ENCODE measurements at places on chromosomes 5 and 9.
A peak's percentile ranks its signal among the peaks of the same experiment; 100 is the strongest.

- no peak for DNase-seq
Measured at GRCh38 chr5:170330568-170331054, 33.0 kb upstream of the LCP2 start.

DNA sequence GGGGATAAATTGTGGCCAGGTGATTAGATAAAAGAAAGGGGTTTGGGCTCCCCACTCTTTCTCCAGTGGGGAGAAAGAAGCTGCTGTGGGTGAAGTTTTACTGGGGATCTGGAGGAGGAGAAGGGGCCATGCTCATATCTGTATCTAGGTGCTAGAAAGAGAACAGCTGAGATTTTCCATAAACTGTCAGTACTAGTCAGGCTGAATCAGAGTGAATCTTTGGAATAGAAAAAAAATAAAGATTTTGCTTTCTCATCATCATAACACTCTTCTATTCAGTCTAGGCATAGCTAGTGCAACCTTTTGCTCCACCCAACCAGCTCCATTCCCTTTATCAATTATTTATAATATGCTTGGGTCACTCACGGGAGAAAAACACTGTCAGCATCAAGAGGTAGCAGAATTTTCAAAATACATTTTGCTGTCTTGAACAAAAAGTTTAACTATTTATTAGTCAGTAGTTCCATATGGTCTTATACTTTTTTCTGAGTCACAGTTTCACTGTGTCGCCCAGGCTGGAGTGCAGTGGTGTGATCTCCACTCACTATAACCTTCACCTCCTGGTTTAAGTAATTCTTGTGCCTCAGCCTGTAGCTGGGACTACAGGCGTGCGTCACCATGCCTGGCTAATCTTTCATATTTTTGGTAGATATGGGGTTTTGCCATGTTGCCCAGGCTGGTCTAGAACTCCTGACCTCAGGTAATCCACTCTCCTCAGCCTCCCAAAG is 21.3 kb upstream of the ERMP1 start:
- DNase-seq: no peak

DNA sequence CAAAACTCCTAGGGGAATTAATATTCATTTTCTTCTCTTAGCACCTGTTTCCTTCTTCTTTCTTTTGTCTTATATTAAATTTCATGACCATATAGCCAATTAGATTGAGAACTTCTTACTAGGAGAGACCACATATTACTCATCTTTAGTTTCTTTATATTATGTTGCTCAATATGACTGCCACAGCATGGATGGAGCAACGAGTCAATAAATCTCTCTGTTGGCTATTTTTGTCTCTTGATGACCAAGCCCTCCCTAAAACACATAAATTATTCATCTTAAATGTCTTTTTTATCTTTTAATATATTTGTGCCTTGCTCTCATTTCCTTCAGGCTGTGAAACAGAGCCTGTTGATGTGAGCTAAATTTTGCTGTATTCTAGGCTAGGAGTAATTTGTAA is 123.0 kb downstream of the ADAMTSL1 start:
- no peak for DNase-seq

DNA sequence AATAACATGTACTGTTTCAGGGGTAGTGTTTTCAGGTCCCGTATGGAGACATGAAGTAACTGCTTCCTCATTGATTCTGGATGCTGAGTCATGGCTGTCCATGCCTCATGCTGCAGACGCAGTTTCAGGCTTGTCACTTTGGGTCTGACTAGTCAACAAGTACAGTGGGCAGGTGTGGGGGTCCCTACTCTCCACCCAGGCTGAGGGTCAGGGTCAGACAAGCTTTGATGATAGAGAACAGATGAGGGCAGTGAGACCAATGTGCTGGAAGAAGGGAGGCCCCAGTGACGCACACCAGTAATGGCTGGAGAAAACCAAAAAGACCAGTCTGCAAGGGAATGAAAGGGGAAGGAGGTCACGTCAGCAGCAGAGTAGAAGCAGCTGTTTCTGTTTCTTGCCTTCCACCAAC is 80.0 kb upstream of the NFIL3 start:
- peak; percentile 76 for DNase-seq

DNA sequence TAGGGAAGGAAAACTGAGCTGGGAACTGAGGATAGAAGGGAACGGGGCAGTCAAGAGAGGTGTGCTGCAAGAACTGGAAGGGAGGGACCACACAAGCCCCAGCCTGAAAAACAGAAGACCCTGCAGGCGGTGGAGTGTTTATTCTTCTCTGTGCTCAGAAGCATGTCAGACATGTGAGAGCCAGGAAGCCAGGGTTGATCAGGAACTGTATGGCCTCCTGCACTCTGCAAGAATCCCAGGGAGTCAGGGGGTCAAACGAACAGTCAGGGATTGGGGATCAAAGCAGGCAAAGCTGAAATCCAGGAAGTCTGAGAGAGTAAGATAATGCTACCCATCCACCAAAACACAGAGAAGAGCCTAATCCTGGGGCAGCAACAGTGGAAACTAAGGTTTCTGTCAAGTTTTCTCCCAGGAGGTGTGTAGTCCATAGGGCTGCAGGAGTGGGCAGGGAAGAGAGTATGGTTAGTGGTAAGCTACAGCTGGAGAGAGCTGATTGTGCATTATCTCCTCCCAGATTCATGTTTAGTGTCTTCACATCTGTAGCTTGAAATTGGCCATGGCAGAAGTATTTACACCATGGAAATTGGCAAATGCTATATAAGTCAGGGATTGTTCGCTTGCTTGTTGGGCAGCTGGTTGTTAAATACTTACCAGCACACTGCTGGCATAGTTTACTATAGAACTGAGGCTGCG is 115.4 kb upstream of the SLC44A1 start:
- DNase-seq: no peak

DNA sequence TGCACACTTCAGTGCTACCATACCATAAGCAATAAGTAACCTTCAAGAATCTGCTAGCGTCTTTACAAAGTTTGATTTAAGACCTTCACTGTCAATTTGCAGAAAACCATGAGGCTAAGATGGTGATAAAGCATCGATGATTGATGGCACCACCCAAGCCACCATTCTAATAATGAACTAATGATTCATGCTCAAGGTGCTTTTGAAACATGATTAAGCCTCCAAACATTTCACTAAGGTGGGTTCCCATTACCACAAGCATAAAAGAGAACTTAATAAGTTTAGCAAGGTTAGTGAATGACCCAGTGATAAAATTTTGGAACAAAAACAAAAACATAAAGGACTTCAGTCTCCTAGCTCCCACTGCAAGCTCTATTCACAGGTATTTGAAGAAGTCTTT is 214.7 kb downstream of the FBXL17 start:
- no peak for DNase-seq

- no peak for DNase-seq
Measured at GRCh38 chr5:56291661-56292374, 58.7 kb upstream of the ANKRD55 start.

- no peak for DNase-seq
Measured at GRCh38 chr9:137025517-137025966, 2.5 kb downstream of the ABCA2 start.

- DNase-seq: no peak
Measured at GRCh38 chr5:176677209-176677939, 30.1 kb downstream of the TSPAN17 start.

- no peak for DNase-seq
Measured at GRCh38 chr5:179273441-179274145, 71.7 kb downstream of the ADAMTS2 start.

DNA sequence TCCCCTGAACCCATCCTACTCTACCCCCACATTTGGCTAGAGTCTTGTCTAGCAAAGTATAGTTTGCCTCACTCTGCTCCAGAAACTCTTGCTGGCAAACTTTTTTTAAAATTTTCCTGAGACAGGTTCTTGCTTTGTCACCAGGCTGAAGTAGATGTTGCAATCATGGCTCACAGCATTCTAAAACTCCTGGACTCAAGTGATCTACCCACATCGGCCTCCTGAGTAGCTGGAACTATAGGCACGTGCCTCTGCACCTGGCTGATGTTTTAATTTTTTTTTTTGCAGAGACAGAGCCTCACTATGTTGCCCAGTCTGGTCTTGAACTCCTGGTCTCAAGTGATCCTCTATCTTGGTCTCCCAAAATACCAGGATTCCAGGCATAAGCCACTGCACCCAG is 175.8 kb upstream of the FBXL17 start:
- DNase-seq: no peak

- no peak for DNase-seq
Measured at GRCh38 chr5:10503321-10503720, 60.5 kb upstream of the ANKRD33B start.

GRCh38 chr5:172364773-172365172 is 81.2 kb upstream of the UBTD2 start:
- peak; percentile 50 for DNase-seq

- no peak for DNase-seq
Measured at GRCh38 chr5:16841416-16841815, 94.7 kb downstream of the MYO10 start.

GRCh38 chr5:57335092-57335660 is 147.4 kb downstream of the ACTBL2 start:
- DNase-seq: no peak

DNA sequence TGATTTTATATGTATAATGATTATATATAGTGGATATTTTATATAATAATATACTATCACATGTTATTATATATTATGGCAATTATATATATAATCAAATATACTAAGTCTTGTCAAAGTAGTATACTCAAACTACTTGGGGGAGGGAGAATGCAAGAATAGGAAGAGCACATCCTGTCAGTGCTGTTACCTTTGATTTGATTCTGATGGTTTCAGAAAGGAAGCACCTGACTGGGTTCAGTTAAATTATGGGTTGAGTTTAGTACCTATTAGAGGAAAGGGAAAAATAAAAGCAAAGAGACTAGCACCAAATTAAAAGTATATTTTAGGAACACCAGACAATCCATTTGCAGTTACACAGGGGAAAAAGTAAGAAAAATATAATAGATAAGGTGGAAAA is 107.6 kb downstream of the GRIA1 start:
- no peak for DNase-seq

All from suppressor macrophage treated with lipopolysaccharide for 1 hour (primary cell).